ENCODE measurements at places on chromosomes 7 and 10.

DNA sequence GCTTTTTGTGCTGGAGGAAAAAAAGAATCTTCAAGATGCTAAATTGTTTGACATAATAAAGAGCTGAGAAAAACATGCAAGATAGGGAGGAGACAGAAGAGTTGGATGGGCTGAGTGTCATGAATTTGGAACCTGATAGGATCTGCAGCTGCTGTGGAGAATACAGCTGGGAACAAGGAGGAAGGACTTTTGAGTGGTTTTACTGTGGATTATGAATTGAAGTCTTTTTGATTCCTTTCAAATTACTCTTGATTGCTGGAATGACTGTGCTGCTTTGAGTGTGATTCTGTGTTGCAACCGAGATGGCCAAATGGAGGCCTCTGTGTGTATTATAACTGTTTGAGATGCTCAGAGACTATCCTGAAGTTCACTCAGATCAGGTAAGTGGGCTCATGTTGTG lies 4.0 kb downstream of the EFCAB10 start:
- DNase-seq, result no peak

- no peak for DNase-seq
Observed at GRCh38 chr10:117004227-117005025, 561 bp downstream of the SHTN1 start.

DNA sequence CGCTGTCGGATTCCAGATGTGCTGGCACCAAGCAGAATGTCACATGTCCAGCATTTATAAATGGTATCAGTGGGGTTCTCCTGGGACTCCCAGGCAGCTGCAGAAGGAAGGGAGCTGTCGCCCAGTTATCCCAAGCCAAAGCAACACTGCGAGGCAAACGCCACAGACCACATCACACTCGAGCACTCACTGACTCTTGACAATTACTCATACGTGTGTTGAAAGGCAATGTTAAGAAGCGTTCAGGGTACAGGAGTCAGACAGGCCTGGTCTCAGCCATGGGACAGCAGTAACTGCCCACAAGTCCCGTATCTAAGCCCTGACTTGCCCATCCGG lies 113.4 kb downstream of the DIP2C start:
- DNase-seq, result no peak

GRCh38 chr10:33919244-33919643 lies 584.8 kb upstream of the NRP1 start:
- DNase-seq, result no peak

DNA sequence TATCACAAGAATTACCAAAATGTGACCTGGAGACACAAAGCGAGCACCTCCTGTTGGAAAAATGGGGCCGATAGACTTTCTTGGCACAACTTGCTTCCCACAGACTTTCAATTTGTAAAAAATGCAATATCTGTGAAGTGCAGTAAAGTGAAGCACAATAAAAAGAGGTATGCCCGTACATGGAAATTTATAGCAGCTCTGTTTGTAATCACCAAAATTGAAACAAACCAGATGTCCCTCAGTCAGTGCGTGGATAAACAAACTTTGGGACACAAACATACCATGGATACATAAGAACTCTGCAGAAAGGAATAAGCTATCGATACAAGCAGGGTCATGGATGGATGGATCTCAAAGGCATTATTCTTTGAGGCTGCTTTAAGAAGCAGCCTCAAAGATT lies 33.6 kb downstream of the ARID5B start:
- no peak for DNase-seq

- DNase-seq, result no peak
Observed at GRCh38 chr10:98528166-98528804, 81.5 kb upstream of the HPS1 start.

DNA sequence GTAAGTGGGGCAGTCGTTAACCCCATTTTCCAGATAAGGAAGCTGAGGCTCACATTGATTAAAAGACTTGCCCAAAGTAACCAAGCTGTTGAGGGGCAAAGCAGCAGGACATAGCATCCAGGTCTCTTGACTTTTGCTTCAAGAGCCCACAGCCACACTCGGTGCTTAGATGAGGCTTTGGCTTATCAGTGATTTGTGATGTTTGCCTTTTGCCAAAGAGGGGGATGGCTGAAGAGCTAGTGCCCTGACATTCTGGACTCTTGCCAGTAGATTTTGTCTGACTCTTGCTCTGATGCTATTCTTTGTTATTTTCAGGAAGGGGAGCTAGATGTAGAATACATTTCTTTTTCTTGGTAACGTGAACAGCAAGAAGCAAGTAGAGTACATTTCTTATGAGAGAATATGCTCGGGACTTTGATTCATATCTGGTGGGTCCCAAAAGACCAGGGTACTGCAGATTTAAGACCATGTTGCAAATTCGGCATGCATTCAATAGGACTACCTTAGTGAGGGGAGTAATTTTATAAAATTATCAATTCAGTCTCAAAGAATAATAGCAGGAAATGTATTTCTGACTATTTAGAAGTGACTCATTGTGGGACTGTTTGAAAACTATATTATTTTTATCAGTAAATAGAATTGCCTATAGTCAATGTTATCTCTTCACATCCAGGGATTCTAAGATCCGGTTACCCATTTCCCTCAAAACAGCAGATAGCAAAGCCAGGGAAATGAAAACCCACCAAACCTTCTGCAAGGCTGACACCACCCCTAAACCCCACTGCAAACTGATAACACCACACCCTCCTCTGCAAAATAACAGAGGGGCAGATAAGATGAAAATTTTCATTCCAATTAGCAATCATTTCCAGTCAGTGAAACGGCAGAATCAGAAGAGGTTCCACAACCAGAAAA lies 180.0 kb upstream of the BMPER start:
- no peak for DNase-seq

DNA sequence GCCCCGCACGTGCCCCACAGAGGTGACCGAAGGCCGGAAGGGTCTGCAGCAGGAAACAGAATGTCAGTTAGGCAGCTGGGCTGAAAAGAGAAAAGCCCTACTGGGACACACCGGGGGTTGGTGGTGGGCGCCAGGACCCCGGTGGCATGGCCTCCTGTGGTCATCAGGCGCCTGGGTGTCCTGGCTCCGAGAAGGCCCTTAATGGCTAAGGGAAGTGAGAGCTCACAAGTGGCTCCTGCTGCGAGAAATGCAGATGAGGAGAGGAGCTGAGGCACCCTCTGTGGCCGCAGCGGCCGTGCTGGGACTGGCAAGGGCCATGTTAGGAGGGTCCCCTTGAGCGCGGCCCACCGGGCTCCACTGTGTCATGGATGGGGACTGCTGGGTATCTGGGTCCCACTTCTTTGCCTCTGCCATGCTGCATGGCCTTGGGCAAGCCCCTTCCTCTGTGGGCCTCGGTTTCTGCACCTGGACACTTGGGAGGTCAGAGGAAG lies 79.2 kb upstream of the GNA12 start:
- no peak for DNase-seq

- no peak for DNase-seq
Observed at GRCh38 chr10:29472301-29473086, 162.3 kb downstream of the SVIL start.

DNA sequence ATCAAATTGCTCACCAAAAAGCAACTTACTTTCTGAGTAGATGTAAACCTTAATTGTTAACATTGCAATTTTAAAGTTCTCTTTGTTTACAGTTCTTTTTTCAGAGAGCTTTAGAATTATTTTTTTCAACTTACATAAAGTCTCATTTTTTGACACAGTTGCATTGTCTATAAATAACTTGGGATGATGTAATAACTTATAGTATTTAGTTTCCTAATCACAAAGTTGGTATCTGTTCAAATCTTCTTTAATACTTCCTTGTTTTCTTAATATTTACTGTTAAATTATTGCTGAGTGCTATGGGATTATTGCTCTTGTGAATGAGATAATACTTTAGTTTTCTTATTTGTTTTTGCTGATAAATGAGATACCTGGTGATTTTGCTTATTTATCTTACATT lies 18.9 kb upstream of the SUV39H2 start:
- DNase-seq, result no peak

- DNase-seq, result no peak
Observed at GRCh38 chr7:94972296-94972695, 64.9 kb downstream of the PPP1R9A start.

- no peak for DNase-seq
Observed at GRCh38 chr7:17071866-17072265, 190.1 kb upstream of the AGR3 start.

- no peak for DNase-seq
Observed at GRCh38 chr10:130243015-130243414, 106.8 kb downstream of the GLRX3 start.

- DNase-seq, result no peak
Observed at GRCh38 chr7:23955145-23955544, 245.1 kb downstream of the STK31 start.

DNA sequence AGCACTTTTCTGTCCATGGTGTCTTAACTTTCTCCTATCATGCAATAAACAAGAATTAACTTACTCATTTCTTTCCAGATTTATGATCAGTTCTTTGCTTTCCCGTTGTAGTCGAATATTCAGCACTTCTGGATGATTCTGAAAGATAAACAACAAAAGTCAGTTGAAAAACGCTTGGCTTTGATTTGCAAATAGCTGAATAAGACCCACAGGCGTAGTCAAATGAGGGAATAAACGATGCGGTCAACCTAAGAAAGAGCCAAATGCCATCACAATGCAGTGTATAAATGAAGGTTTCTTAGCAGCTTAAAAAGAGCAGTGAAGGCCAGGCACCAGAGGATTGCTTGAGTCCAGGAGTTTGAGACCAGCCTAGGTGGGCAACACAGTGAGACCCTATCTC lies 109.4 kb downstream of the ADAM12 start:
- DNase-seq, result no peak

All from immature natural killer cell (primary cell).